ENCODE measurements at places on chromosomes 4 and X. TPM values are rescaled to one million over a fixed set of nuclear protein-coding genes. Genes with fewer than 3 reads are reported as not detected.

The TBC1D9 gene
- 36.0 TPM for total RNA-seq

The MID1 gene
- total RNA-seq = 24.9 TPM

The LRCH2 gene
- total RNA-seq = 2.8 TPM

The TBX22 gene
- total RNA-seq = 0.88 TPM

The ATOH1 gene
- 1.6 TPM for total RNA-seq

The HOPX gene
- total RNA-seq = not detected

The SPATA18 gene
- 1.4 TPM for total RNA-seq

DNA sequence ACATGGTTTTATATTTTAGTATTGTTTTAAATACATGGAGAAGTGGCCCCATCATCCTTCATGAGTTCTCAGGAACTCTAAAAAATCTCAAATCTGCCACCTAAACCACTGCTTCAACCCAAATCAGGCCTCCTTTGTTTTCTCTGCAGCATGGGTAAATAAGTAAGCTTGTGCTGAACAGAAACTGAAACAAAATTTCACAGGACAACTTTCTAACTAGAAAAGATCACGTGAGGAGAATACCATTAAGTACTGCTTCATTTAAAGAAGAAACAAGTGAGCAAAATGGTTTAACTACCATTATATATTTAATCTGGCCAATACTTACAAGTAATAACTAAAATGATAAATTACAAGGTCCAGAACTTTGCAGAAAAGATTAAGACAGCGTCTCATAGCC lies 2.5 kb downstream of the ARAP2 start:
- peaks cover 15% of the 10 kb centered on the region for H3K27me3 ChIP-seq
- no peak for DNase-seq
- no peaks in the 10 kb centered on the region for H3K36me3 ChIP-seq
- no peak overlapping the region for H3K4me3 ChIP-seq
- H3K27ac ChIP-seq = no peak overlapping the region

DNA sequence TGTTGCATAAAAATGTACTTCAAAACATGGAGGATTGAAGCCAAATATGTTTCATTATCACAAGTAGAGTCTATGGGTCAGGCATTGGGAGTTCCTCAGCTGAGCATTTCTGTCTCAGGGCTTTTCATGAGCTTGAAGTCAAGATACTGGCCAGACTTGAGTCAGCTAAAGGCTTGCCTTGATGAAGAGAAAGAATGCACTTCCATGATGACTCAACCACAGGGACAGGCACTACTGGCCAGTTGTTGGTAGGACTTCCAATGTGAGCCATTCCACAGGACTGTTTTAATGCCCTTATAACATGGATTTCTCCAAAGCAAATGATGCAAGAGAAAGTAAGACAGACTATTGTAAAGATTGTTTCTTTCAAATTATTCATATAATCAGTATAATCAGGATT lies 895.6 kb downstream of the RAB28 start:
- H3K4me3 ChIP-seq = no peak overlapping the region
- DNase-seq = no peak
- H3K27me3 ChIP-seq = no peaks in the 10 kb centered on the region
- H3K36me3 ChIP-seq = no peaks in the 10 kb centered on the region
- H3K27ac ChIP-seq = no peak overlapping the region

- DNase-seq = no peak
- H3K4me3 ChIP-seq = no peak overlapping the region
- no peaks in the 10 kb centered on the region for H3K36me3 ChIP-seq
- no peaks in the 10 kb centered on the region for H3K27me3 ChIP-seq
- peaks cover 7% of the 10 kb centered on the region for H3K4me1 ChIP-seq
These were observed 81.2 kb downstream of the LDB2 start for GRCh38 chr4:16817286-16817685.

GRCh38 chr4:36255577-36255976 lies 11.3 kb upstream of the ARAP2 start:
- H3K27ac ChIP-seq = no peak overlapping the region
- H3K4me3 ChIP-seq = no peak overlapping the region
- H3K27me3 ChIP-seq = no peaks in the 10 kb centered on the region
- no peak for DNase-seq

DNA sequence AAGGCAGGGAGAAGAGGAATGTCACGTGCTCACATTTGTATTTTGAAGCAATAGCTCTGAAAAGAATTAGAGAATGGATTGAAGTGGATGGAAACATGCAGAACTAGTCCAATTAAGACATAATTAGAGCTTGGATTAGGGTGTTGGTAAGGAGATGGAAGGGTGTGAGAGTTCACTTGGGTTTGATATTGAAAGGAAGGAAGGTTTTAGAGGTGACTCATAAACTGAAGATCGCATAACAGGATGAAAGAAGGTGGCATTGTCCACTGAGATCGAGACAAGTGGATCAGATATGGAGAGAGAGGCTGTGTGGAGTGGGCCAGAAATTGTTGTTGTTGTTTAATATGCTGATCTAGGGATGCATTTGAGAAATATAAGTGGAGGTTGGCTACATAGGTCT lies 244.0 kb upstream of the SMIM31 start:
- H3K27ac ChIP-seq = no peak overlapping the region
- H3K4me3 ChIP-seq = no peak overlapping the region
- H3K36me3 ChIP-seq = no peaks in the 10 kb centered on the region
- no peaks in the 10 kb centered on the region for H3K4me1 ChIP-seq
- no peaks in the 10 kb centered on the region for H3K27me3 ChIP-seq

DNA sequence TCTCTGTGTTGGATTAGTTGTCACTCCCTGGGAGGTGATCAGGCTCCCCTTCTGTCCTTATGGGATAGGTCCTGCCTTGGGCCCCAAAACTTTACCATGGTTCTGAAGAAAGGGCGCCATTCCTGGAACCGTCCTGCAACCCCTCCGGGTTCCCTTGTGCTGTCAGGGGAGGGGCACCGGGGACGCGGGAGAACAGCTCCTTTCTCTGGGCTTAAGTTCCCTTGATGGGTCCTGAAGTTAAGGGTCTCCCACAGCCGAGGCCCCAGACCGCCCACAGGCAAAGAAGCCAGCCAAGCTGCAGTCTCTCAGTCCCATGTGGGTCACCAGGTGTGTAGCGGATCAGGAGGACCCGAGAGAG lies 44.8 kb downstream of the UGT2A3 start:
- no peak overlapping the region for H3K4me3 ChIP-seq
- H3K4me1 ChIP-seq = no peaks in the 10 kb centered on the region
- peaks cover 10% of the 10 kb centered on the region for H3K27me3 ChIP-seq
- H3K36me3 ChIP-seq = no peaks in the 10 kb centered on the region

DNA sequence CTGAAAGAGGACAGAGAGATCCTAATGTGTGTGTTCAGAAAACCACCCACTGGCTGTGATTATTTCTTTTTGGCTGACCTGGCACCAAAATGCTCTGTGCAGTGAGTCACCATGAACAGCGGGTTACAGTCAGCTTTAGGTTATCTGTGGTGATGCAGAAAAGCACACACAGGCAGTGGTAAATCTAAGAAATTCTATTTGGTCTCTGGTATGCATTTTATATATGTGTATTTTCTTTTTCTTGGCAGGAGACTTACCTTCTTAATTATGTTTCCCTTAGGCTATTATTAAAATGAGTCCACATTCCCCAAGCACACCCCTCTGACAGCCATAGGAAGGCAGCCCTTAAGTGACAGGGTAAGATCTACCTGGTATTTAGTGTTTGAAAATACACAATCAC lies 79.1 kb upstream of the TFDP3 start:
- no peak overlapping the region for H3K27ac ChIP-seq
- no peaks in the 10 kb centered on the region for H3K4me1 ChIP-seq
- peaks cover 66% of the 10 kb centered on the region for H3K36me3 ChIP-seq
- H3K4me3 ChIP-seq = no peak overlapping the region
- no peak for DNase-seq
- H3K27me3 ChIP-seq = no peaks in the 10 kb centered on the region

GRCh38 chrX:67700602-67701001 lies 156.8 kb downstream of the AR start:
- no peaks in the 10 kb centered on the region for H3K36me3 ChIP-seq
- no peaks in the 10 kb centered on the region for H3K4me1 ChIP-seq
- no peak for DNase-seq

- no peaks in the 10 kb centered on the region for H3K36me3 ChIP-seq
- H3K27me3 ChIP-seq = peaks cover 55% of the 10 kb centered on the region
- no peak overlapping the region for H3K4me3 ChIP-seq
- no peak overlapping the region for H3K27ac ChIP-seq
- no peak for DNase-seq
These were observed 2.7 kb downstream of the HPSE start for GRCh38 chr4:83331956-83332355.

DNA sequence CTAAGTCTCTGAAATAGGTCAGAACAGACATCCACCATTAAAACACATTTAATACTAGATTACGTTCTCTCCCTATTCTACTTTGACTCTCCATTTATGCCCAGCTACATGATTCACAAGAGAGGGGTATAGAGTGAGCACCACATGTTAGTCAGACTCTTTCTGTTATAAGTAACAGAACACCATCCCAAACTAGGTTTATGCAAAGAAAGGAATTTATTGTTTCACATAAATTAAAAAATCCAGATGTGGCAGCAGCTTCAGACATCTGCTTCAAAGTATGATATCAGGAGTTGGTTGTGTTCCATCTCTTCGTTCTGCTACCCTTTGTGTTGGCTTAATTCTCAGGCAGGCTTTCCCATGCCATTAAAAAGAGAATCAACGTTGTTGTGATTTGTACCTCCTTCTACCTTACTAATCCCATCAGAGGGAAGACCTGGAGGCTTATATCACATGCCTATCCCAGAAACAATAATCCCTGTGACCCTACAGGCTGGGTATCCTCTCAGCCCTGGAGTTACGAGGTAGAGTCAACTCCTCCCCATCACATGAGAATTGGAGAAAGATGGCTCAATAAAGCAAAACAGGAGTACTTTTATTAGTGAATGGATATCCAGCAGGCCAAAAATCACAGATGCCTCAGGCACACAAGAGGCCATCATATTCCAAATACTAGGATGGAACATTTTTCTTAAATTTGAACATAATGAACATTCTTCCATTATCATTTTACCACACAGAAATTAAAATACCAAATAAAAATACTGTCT lies 163.2 kb downstream of the SLC7A11 start:
- no peak overlapping the region for H3K4me3 ChIP-seq
- no peaks in the 10 kb centered on the region for H3K4me1 ChIP-seq
- DNase-seq = no peak
- no peak overlapping the region for H3K27ac ChIP-seq
